ENCODE measurements at places on chromosomes 7 and 10. TPM values are rescaled to one million over a fixed set of nuclear protein-coding genes. Genes with fewer than 3 reads are reported as not detected.

The CPVL gene
- total RNA-seq = 2.5 TPM

The CRPPA gene
- total RNA-seq = 2.2 TPM

- no peaks in the 10 kb centered on the region for H3K4me1 ChIP-seq
- H3K27ac ChIP-seq = no peak overlapping the region
- no peak for DNase-seq
- no peaks in the 10 kb centered on the region for H3K27me3 ChIP-seq
Observed at GRCh38 chr7:149874644-149875028, 867 bp downstream of the ATP6V0E2 start.

DNA sequence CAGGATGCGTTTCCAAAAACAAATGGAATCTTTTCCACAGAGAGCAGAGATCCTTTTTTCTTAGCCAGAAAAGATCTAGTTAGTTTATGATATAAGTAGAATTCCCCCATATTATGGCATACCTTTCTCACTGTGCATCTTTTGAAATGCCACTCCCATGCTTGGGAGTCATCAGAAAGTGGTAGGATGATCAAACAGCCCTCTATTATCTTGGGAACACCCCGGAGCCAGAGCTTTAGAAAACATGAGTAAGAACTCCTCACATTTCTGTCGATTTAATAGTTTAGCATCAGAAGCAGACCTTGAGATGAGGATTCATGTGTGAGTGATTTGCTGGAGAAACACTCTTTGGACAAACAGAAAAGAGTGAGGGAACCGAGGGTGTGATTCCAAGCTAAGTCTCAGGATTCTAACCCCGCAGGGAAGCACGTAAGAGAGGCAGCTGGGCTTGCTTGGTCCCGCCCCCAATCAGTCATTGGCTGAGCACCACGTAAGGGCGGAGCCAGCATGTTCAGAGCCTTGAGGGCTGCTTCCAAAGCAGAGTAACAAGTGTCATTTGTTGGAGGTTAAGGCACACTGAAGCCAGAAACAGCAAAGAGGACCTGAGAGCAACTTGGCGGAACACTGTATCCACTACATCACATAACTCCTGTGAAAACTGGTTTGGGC, 43.7 kb upstream of the NXPH1 start:
- no peaks in the 10 kb centered on the region for H3K36me3 ChIP-seq
- no peak overlapping the region for H3K27ac ChIP-seq

GRCh38 chr10:117135480-117136140, 2.5 kb downstream of the VAX1 start:
- peaks cover 3% of the 10 kb centered on the region for H3K4me1 ChIP-seq
- DNase-seq = no peak
- no peaks in the 10 kb centered on the region for H3K36me3 ChIP-seq
- no peak overlapping the region for H3K4me3 ChIP-seq
- no peak overlapping the region for H3K27ac ChIP-seq

DNA sequence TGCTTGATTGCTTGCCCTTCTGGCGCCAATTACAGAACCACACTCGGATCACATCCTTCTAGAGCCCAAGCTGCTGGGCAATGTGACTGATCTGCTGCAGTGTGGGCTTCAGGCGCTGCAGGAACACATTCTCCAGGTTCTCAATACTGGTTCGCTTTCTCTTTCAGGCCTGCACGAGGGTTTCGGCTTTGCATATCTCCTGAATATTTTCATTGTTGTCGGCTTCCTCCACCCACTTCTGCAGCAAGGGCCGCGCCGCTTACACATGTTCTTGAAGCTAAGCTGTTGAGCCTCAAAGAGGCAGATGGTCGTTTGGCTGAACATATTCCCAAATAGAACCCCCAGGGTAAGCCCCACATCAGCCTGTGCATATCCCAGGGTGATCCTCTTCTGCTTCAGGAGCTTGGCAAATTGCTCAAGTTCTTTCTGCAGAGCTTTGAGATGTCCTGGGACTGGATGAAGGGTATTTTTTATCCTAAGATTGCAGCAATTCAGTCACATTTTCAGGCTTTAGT, 64.6 kb downstream of the HERC4 start:
- no peak overlapping the region for H3K4me3 ChIP-seq
- no peaks in the 10 kb centered on the region for H3K27me3 ChIP-seq
- H3K27ac ChIP-seq = no peak overlapping the region
- H3K4me1 ChIP-seq = no peaks in the 10 kb centered on the region
- H3K36me3 ChIP-seq = no peaks in the 10 kb centered on the region

Measured in pancreas (tissue), 10 donors.